Stimulated activated CD4-positive, alpha-beta T cell treated with anti-CD3 and anti-CD28 coated beads, Interleukin-12 subunit alpha, Interleukin-12 subunit beta, amount 100 ng/mL, for 48 hours (primary cell): ENCODE measurements at places on chromosomes 12 and 14.

DNA sequence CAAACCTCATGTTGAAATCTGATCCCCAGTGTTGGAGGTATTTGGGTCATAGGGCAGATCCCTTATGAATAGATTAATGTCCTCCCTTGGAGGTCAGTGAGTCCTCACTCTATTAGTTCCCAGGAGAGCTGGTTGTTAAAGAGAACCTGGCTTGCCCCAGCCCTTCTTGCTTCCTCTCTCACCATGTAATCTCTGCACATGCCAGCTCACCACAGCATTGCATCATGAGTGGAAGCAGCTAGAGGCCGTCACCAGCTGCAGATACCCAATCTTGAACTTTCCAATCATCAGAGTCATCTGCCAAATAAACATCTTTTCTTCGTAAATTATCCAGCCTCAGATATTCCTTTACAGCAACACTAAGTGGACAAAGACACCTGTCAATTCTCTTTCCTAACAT is 161.8 kb upstream of the IGF1 start:
- no peak for DNase-seq

DNA sequence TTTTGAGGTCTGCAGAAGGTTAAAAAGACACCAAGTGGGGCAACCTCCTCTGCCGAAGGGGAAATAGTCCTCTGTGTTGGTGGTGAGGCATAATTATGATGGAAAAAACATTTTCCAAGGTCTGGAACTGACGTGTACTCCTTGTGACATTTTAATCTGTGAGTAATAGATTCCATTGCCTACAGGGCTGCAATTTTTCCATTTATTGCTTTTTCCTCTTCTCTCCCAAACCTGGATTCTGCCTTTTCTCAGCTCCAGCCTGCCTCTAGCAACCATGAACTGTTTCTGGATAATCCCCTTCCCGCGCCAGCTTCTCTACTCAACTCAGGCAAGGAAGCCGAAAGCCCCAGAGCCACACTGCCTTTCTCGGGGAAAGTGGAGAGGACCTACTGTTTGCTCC is 230.1 kb upstream of the PLXNC1 start:
- no peak for DNase-seq

- DNase-seq = peak; percentile 2
Measured at GRCh38 chr12:51482929-51483697, 58.5 kb downstream of the SLC4A8 start.

- no peak for DNase-seq
Measured at GRCh38 chr14:76307786-76308780, 67.9 kb upstream of the ESRRB start.

- no peak for DNase-seq
Measured at GRCh38 chr12:16606991-16607390, 1.0 kb upstream of the LMO3 start.

GRCh38 chr14:52553671-52554575 is 1.3 kb downstream of the GPR137C start:
- peak; percentile 71 for DNase-seq

- DNase-seq = no peak
Measured at GRCh38 chr12:24861766-24862540, 86.9 kb downstream of the BCAT1 start.

GRCh38 chr12:50506753-50507473 is 2.1 kb downstream of the DIP2B start:
- no peak for DNase-seq

- no peak for DNase-seq
Measured at GRCh38 chr12:57626921-57627445, 6.0 kb downstream of the B4GALNT1 start.

DNA sequence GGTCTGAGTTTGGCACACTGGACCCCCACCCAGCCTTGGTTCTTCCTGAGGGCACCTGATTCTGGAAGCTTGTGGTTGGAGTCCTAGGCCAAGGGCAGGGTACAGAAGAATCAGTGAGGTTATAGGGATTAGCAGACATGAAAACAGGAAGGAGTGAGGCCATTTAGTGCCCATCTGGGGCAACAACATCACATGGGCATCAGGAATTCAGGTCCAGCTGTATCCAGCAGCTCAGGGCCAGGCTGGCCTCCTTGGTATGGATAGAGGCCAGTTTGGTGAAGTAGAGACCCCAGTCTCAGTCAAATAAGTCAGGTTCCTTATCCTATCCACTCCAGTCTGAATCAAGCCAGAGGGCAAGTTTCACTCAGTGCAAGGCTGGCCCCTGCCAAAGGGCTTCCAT is 36.2 kb downstream of the RASAL1 start:
- DNase-seq = no peak

DNA sequence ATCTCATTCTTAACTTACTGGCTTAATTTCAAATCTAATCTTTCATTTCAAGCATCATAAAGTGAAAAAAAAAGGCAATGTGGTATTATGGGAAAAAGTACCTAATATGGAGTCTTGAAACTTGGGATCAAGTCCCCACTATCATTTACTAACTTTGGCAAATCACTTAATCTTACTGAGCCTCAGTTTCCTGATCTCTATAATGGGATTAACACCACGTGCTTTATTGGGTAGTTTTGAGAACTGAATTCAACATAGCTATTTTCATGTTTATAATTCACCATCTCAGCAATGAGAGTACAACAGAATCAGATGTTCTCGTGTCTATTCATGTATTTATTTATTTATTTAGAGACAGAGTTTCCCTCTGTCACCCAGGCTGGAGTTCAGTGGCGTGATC is 78.3 kb downstream of the NTN4 start:
- DNase-seq = no peak

DNA sequence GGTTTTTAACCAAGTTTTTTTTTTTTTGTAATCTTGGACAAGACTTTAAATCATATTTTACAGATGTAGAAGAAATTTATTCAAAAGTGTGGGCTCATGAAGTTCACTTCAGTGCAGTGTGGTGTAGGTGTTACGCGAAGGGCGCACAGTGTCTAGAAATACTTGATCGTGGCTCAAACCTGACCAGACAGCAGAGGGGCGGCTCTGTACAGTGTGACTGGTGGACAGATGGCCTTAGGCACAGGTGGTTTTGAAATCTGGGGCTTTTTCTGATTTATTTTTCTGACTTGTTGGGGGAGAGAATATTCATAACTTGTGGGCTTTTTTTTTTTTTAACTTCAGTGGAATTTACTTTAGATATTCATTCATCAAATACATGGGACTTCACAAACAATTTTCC is 179.2 kb downstream of the PELI2 start:
- DNase-seq = no peak

DNA sequence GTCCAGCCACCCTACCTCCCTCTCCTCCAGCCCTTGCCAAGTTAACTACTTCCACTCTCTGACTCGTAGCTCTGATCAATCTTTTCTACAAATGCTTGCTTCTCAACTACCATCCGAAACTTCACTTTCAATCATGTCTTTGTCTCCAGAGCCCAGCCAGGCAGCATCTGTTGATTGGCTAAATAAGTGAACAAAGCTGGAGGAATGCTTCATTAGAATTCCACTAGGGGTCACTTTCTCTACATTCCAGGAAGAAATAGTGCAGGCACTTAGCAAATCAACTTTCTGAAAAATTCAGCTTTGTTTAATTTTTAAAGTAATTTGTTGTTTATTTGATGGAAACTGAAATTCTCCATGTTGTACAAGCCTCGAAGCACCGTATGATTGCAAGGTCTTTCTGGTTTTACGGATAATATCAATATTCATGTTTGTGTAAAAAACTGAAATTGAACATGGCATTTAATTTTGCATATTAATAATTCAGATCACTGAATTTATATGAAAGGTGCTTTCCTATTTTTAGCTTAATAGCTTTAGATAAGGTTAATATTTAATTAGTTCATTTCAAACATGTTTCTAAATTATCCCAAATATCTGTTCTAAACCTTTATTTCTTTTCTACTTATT is 32.4 kb upstream of the HELB start:
- DNase-seq = no peak

DNA sequence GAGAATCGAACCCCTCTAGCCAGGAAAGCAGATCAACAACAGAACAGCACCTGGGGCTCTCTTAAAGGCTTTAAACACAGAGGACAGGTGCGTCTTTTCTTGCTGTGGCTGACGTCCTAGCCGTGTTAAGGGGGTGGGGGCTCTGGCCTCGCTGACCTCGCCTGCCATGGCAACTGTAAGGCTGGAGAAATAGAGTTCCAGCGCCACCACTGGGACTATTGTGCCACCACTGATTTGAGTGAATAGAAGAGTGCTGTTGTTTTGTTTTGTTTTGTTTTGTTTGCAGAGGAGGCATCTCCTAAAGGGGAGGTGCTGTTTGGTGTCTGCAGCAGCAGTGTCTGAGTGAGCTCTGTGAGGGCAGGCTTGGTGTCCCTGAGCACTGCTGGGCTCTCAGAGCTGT is 34.2 kb upstream of the PRMT8 start:
- no peak for DNase-seq
